Activated T-cell treated with anti-CD3 and anti-CD28 coated beads for 24 hours (primary cell): ENCODE measurements at places on chromosomes 6 and 20.
A peak's percentile ranks its signal among the peaks of the same experiment; 100 is the strongest.

DNA sequence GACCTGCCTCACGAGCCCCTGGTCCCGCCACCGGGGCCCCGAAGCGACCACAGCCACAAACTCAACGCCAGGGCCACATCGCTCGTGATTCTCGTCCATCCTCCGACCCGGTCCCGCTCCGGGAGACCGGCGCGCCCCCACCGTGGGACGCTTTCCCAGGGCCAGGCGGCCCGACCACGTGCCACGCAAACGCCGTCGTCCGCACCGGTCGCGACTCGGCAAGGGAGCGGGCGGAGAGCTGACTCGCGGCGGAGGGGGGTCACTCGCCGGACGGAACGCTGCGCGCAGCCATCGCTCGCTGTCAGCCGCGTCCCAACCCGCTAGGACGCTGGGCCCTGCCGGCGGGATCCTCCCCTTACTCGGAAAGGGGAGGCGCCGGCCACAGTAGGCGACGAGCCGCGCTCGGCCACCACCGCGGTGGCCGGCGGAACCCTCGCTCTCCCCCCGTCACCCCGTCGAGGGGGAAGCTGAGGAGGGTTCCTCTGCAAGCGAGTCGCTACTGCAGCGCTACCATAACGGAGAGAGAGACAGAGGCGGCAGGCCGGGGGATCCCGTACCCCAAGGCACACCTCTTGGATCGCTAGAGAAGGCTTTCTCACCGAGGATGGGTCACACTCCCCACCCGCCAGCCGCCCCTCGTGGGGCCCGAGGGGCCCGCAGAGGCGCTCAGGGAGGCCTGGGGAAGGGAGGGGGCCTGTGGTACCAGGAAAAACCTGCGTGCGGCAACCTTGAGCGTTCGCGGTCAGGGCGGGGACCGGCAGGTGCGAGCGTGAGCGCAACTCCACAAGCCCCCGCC is 511.8 kb upstream of the ZNF337 start:
- peak; percentile 11 for DNase-seq

GRCh38 chr6:105469946-105470345 is 67.1 kb upstream of the PREP start:
- DNase-seq: no peak

DNA sequence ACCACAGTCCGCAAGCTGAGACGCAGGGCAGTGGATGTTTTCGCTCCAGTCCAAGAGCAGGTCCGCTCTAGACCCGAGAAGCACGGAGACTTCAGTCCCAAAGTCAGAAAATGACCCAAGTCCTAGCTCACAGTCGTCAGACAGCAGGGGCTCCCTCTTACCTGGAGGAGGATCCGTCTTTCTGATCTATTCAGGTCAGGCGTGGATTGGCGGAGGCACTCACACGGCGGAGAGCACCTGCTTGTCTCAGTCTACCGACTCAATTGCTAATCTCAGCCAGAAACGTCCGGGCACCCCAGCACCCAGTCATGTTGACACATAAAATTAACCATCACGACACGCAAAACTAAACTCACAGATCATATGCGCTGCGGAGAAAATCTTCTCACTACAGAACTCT is 285.3 kb upstream of the CDH4 start:
- DNase-seq: no peak

DNA sequence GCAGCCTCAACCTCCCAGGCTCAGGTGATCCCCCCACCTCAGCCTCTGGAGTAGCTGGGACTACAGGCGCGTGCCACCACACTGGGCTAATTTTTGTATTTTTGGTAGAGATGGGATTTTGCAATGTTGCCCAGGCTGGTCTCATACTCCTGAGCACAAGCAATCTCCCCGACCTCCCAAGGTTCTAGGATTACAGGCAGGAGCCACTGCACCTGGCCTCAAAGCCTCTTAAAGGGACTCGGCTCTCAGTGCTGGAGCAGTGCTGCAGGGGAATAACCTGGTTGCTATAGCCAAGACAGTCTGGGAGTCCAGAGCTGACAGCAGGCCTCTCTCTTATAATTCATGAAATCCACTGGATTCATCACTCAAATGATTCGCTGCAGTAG is 17.0 kb downstream of the GHRH start:
- DNase-seq: no peak

- DNase-seq: no peak
These were observed 32.6 kb upstream of the RNF182 start for GRCh38 chr6:13892017-13892645.

- no peak for DNase-seq
These were observed 69.9 kb upstream of the BTBD3 start for GRCh38 chr20:11847827-11848226.

DNA sequence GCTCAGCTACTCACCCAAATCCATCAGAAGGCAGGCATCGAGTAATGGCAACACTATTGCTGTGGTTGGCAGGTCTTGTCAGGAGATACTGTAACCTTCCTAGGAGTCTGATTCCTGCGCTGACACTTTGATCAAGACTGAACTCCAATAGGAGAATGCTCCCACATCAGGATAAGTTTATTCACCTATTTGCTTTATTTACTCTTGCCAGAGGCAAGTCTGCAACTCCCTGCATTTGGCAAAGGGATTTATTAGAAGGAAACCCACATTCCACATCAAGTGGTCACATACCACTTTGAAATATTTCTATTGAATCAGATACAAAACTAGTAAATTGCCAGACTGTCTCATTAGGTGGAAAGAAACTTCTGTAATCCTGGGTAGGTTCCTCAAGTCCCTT is 43.5 kb downstream of the ZFAND3 start:
- no peak for DNase-seq

DNA sequence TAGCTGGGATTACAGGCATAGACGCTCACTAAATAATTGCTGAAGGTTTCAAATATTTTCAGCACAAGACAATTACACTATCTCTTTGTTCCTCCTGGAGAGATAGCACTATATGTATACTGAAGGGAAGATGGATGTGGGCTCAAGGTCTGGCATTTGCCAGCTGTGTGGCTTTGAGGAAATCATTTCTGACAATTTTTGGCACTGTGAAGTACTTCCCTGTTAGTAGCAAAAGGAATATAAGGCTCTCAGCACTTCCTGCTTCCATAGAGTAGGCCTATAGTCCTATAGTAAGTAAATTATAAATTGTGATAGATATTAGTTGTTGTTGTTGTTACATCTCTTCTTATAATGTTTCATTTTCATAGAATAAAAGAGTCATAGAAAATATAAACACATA is 271.1 kb downstream of the SAMD5 start:
- DNase-seq: no peak
